ENCODE measurements at places on chromosomes 16 and 17.

- no peak for DNase-seq
These were observed 23.6 kb downstream of the ABCA6 start for GRCh38 chr17:69117855-69118784.

DNA sequence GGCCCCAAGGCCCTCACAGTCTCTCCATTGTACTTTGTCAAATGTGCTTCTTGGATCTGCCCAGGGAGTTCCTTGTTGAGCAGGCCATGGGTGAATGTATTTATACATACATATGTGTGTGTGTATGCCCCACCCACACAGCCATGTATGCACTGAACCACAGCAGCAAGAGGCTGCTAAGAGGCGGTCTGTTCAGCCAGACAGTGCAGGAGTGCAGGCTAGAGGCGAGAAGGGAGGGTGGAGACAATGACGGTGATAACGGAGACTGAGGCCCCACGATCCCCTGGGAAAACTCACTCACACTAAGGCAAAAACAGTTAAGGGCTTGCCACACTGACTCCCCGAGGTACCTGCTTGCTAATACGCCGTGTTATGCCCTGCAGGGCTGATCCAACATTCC lies 151.0 kb upstream of the CDC42EP4 start:
- peak; percentile 68 for DNase-seq

DNA sequence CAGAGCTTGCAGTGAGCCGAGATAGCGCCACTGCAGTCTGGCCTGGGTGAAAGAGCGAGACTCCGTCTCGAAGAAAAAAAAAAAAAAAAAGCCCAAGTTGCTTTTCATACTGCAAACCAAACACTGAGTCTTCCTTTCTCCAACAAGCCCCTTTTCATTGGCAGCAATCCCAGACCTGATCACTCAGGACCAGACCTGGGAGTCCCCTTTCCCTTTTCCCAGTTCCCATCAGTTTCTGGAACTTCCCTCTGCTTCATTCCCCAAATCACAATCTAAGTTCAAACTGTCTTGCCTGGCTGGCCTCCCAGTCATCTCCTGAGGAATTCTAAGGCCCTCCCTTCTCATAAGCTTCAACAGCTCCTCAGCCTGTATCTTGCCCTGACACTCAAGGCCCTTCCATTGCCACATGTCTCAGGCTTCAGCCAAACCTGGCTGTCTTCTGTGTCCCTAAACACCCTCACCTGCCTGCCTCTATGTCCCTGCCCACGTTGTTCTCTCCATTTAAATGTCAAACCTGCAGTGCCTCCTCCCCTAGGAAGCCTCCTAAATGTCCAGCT lies 11.8 kb upstream of the PHF12 start:
- DNase-seq: no peak

- DNase-seq: peak; percentile 63
These were observed 147.0 kb downstream of the HS3ST4 start for GRCh38 chr16:25838724-25839186.

GRCh38 chr17:28537219-28537610 lies 15.2 kb downstream of the UNC119 start:
- DNase-seq: no peak

GRCh38 chr16:74094514-74094913 lies 202.1 kb upstream of the PSMD7 start:
- no peak for DNase-seq

- DNase-seq: no peak
These were observed 30.8 kb upstream of the MYOCD start for GRCh38 chr17:12634789-12635414.

DNA sequence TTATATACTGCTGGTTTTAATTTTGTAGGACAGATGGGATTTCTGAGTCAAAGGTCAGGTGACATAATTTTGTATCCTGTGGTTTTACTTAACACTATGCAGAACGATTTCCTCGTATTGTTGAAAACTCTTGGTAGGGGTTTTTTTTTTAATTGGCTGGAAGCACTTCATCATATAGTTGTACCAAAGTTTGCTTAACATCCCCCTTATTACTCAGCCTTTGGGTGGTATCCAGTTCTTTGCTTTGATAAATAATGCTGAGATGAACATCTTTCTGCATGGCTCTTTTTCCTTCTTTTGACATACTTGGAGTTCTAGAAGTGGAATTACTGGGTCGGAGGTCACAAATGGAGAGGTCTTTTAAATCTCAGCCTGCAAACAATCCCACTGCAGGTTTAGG lies 419.1 kb downstream of the MAF start:
- no peak for DNase-seq

DNA sequence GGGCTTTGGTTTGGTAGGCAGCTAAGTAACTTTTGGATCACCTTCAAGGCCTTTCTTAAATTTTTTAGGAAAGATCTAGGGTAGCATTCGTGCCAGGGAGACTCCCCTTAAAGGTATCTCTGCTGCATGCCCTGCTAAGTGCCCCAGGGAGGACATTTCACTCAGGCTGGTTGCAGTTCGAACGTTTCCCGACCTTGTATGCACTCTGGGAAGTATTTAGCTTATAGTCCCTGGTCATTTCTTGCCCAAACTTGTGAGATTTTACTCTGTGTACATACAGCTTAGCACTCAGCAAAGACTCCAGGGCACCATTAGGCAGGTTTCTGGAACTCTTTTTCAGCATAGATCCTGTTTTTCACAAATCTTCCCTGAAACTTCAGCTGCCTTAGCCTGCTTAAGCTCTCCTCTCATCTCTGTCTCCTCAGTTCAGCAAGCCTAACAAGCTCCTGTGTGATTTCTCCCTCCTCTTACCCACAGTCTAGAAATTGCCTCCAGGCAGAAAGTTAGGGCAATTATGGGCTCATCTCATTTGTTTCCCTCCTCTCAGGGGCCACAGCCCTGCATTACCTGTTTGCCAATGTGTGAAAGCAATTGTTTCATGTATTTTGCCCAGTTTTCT lies 84.6 kb downstream of the MRTFB start:
- DNase-seq: no peak

DNA sequence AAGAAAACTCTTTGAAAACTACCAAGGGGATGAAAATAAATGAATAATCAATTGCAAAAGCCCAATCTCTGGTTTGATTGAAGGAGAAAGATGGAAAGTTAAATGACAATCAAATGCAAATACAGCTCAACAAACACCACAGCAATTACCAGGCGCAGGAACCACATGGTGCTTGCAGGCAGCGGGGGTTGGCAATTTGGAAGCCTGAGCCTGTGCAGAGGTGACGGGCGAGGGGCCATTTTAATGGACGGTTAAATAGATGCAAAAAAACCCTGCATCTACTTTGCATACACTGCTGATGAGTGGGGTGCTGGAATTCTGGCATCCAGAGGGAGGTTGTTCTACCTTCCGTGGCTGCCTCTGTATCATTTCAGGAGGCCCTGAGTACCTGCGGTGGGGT lies 4.8 kb upstream of the SEZ6 start:
- DNase-seq: no peak

GRCh38 chr16:77645764-77646163 lies 76.5 kb upstream of the NUDT7 start:
- DNase-seq: no peak

DNA sequence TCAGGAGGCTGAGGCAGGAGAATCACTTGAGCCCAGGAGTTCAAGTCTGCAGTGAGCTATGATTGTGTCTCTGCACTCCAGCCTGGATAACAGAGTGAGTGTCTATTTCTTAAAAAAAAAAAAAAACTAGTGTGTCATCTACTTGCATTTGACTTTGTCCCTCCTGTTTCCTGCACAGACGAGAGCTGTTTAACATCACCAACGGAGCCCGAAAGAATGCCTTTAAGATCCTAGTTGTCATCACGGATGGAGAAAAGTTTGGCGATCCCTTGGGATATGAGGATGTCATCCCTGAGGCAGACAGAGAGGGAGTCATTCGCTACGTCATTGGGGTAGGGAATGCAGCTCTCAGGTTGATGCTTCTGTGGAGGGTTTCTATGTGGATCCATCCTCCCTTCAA lies 13.4 kb downstream of the ITGAM start:
- no peak for DNase-seq

GRCh38 chr16:82584553-82585152 lies 42.1 kb upstream of the CDH13 start:
- DNase-seq: no peak

Data from DMS153 (cell line).